ENCODE measurements at places on chromosomes 13 and 19.

GRCh38 chr19:7681340-7682174 is 924 bp downstream of the TRAPPC5 start:
- DNase-seq: peak; percentile 88

- DNase-seq: no peak
These were observed 510.5 kb upstream of the ATXN8OS start for GRCh38 chr13:69597088-69597487.

DNA sequence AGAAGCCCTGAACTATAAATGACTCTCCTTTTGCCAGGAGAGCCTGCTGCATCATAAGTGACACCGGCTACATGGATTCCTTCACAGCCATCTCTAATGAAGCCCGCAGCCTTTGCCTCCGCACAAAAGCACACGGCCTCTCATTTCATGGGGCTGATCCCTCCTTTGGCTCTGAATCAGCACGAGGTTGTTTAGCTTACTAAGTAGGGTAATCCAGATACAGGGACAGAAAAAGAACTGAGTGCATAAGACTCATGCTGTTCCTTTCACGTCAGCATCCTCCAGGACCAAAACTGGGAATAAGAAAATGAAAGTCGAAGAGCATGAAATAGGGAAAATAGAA is 136.3 kb downstream of the DCT start:
- DNase-seq: no peak

DNA sequence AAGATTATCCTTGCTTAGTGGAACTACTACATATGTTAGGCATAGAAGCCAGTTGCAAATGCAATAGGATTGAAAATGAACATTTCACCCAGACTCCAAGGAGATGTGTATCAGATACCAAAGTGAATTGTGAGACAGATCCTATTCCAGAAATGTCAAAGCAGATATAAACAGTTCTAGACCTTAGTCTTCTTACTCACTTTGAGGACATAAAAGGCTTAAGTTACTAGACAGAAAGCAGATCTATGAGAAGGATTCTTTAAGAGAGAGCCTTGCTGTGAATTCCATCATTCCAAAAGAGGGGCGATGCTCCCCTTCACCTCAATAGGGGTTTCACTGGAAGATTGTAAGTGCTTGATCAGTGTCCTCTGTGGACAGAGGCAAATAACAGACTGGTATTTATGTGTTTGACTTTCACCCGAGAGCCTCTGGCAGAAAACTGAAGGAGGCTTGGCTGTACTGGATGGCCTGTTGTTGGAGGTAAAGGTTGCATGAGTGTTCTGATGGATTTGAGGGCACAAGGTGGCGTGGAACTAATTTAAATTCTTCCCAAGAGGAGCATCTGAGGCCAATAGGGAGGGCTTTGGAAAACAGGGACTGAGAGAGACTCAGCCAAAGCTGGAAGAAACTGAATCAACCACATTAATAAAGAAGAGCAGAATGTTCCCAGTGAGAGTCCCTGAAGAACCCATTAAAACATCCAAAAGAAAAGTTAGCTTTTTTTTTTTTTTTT is 194.8 kb downstream of the DCLK1 start:
- no peak for DNase-seq

GRCh38 chr13:22128441-22129408 is 457.9 kb downstream of the FGF9 start:
- no peak for DNase-seq

GRCh38 chr19:33413868-33414666 is 40.6 kb downstream of the CEBPG start:
- no peak for DNase-seq

GRCh38 chr19:33039108-33039599 is 25.5 kb downstream of the RHPN2 start:
- DNase-seq: no peak

All from GF-D8 (cell line).